NCI-H524 treated with DMSO at 0.1 percent for 48 hours (cell line): ENCODE measurements at places on chromosomes 6 and 20.

- DNase-seq = no peak
These were observed 12.6 kb downstream of the GFOD1 start for GRCh38 chr6:13474787-13475186.

- DNase-seq = no peak
These were observed 171.2 kb upstream of the BMP5 start for GRCh38 chr6:56046576-56046975.

GRCh38 chr6:144094731-144095133 is 641 bp downstream of the SF3B5 start:
- no peak for DNase-seq

DNA sequence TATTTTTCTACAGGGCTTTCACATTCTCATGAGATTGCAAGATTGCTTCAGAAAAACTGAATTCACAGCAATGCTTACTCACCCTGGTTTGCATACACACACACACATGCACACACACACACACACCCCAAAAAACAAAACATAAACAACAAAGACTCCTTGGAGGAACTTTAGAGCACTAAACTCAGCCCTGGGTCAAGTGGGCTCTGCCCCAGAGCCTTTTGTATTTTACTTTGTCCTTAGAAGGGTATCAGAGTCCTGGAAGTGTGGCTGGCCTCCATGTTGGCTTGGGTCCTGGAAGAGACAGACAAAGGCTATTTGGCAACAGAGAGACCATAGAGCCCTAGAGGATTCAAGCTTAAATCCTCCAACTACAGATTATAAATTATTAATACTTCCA is 8.0 kb upstream of the CST9 start:
- DNase-seq = no peak

DNA sequence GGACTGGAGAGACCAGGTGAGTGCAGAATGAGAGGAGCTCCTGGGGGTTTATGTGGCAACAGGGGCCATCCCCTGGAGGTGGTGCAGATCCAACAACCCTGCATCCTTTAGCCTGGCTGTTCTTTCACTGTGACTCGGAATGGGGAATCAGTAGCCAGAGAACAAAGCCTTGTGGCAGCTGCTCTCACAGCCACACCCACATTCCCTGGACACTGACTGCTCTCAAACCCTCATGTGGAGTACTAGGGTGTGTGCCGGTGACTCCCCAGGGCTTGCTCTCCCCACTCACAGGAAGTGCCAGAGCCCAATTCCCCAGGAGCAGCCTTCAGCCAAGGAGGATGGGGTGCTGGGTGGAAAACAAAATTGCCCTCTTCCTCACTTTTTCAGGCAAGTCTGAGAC is 30.2 kb upstream of the GGTLC1 start:
- no peak for DNase-seq

DNA sequence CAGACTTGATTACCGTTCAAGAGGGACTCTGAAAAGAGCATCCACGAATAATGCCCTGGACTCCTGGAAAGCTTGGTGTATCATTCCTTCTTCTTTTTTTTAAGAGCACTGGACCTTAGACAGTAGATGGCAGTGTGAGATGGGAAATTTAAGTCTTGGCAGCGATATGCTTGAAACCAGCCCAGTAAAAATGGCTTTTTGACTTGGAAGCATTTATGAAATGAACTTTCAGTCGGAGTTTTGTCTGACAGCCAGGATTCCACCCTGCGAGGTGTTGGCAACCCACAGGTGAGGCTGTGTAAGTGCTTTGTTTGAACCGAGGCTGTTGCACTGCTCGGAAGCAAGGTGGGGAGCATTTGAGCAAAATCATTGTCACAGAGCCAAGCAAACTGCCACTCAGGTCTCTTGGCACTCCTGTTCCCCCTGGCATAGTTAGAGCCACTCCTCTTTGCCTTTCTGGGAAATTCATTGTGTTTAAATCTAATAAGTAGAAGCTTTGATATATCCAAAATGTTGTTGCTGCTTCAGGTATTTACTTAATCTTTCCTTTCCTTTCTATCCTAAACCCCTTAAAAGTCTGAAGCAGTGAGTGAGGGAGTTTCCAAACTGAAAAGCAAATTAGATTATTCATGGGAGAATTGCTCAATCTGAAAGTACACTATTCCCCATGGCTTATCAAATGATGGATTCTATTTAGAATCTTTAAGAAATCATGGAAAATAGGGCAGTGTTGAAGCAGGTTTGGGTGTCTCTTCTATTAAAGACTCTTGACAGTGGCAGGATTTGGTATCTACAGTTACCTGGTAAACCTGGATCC is 272.8 kb upstream of the SLC35B3 start:
- peak; percentile 34 for DNase-seq

- peak; percentile 3 for DNase-seq
These were observed 3.9 kb upstream of the SIGLEC1 start for GRCh38 chr20:3716195-3716834.

DNA sequence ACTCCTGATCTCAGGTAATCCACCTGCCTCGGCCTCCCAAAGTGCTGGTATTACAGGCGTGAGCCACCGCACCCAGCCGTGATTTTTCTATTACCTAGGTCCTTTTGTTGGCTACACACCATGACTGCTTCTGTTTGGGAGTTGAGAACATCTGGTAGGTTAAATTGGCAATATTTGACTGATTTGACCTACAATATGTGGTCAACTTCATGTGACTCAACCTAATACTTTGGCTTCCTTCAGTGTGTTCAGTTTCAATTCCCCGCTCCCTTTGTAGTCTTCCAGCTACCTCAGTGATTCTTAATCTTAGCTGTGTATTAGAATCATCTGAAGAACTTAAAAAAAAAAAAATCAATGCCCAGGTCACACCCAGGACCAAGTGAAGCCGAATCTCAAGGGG is 47.4 kb downstream of the MYB start:
- no peak for DNase-seq

- peak; percentile 72 for DNase-seq
These were observed 36.8 kb downstream of the FOXQ1 start for GRCh38 chr6:1348675-1349074.

GRCh38 chr6:163651915-163652668 is 237.6 kb downstream of the QKI start:
- DNase-seq = no peak

DNA sequence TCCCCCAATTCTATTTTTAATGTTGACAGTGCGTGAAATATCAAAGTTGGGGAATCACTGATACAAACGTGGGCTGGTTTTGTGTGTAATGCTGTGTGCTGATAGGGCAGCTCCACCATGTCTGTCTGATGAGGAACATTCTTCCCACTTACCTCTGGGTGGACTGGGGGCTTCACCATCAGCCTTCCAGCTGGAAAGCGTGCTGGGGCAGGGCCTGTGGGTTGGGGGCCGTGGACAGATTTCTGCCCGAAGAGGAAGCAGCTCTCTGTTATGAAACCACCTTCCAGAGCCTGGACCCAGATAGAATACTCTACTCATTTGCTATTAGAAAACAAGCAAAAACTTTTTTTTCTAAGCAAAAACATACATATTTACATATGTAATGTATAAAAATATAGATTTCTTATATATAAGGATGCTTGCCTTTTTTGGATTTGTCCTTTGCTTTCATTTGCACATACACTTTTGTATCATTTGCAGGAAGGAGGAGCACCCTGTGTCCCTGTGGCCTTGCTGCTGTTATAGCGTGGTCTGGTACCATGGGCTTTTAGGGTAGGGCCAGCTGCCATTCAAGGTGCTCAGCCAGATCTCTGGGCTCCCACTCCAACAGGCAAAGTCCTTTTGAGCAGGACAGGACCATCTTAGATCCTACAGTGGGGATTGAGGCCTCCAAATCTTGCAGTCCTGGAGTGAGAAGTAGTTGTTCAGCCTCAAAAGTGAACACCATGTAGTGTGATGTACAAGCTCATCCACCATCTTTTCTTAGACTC is 48.1 kb downstream of the DUSP22 start:
- no peak for DNase-seq

DNA sequence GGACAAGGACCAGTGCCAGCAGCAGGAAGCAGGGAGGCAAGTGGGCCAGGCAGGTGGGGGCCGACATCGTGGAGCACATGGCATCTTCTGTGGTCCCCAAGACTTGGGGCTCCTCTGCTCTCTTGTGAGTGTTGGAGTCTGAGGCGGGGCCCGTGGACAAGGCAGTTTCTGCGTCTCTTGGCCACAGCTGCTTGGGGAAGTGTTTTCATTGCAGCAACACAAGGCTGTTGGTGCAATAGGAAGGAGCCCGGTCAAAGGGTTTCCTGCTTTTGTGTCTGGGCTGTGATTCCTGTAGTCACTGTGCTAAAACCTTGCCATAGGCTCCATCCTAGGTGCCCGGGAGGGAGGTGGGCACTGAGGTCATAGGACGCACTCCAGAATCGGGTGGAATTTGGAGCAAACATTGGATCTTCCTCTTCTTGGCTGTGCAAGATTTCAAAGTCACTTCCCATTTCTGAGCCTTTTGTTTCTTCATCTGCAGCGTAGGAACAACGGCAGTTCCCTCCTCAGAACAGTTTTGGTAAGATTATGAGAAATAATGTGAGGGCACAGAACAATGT is at the start of gene SIRPB2:
Gene SIRPB2 (minus strand): TSS at position 140 of the 560 bp plus-strand sequence. CDS start 61 bp downstream, at position 79.
- no peak for DNase-seq

DNA sequence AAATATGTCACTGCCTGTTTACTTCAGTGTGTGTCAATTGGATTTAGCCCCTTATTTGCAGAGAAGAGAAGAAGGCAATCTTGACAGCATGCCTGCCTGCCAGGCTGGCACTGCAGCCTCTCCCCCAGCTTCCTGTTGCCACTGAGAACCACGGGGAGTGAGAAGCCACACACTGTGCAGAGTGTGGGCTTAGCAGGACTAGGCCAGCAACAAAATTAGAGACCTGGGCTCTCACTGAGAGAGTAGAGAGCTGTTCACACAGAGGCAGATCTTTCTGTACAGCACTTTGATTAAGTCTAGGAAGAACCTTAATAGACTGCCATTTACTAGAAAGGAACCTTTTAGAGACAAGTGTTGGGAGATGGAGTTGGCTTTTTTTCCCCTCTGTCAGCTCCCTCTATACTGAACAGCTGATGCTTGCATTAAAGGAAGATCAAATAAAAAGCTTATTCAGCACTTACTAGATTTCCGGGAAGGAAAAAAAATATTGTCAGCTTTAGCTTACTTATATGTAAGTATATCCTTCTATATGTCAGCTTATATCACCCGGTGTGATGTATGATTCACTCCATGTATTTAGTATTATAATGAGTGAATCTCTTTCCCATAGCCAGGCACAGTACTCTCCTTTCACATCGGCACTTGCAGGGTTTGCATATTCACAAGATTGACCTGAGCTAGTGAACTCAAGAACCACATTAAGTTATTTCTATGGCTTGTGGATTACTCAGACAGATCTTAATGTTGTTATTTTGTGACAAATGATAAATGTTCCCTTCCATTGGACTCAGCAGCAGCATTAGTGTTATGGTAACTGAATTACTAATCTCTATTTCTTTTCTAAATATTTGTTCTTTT is 851.0 kb upstream of the EPHA7 start:
- no peak for DNase-seq

- no peak for DNase-seq
These were observed 113.4 kb downstream of the SCP2D1 start for GRCh38 chr20:18926965-18927364.

DNA sequence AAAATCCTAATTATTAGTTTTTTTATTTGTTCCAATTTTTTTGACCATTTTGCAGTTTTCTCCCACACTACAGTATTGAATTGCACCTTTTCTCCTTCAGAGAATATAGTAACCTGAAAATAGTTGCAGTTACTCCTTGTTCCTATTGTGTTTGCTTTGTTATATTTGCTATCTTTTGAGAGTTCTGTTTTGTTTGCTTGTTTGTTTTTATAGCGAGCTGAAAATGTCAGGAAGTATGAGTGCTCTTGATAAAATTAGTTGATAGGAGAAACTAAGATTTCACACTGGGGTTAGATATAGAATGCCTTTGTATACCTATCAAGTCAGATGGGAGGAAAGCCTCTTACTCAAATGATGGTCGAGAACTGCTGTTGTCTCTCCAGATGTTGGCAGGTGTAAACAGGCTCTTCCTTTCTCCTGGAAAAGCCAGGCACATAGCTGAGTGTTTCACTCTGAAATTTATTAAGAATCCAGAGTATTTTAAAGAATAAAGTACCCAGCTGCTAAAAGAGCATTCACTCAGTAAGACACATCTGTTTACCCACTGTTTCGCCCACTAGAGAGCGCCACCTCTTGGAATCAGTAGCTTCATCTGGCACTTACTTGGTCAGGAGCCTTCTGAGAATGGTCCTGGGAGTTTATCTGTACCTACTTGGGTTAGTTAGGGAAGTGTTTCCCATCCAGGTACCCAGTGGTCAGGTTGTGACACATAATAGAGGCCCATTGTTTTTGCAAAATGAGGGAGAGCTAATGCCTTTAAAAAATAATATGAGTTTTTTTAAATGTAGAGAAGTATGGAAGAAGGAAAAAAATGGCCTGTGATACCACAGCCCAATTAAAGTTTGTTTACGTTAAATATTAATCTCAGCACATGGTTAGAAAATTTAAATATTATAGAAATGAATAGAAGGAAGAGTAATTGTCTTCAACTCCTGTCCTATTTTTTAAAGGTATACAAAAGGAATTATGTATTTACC is 11.2 kb downstream of the NT5DC1 start:
- DNase-seq = no peak

GRCh38 chr6:150651808-150652470 is 52.3 kb downstream of the PLEKHG1 start:
- no peak for DNase-seq

DNA sequence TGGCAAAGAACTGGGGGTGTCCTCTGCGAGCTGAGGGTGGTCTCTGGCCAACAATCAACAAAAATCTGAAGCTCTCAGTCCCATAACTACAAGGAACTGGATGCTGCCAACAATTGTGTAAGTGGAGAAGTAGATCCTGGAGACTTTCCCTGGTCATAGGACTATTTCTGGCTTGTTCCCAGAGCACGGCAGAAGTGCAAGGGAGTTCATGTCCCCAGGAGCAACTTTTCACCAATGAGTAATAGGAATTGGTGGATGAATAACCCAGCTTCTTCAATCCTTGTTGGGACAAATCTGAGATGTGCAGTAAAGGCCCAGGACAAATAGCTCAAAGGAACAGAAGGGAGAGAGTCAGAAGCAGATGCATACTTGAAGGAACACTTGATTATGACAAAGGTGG is 95.5 kb downstream of the QRSL1 start:
- DNase-seq = no peak

GRCh38 chr20:7171911-7172310 is 404.4 kb downstream of the BMP2 start:
- DNase-seq = no peak

- DNase-seq = no peak
These were observed 143.2 kb upstream of the RUNX2 start for GRCh38 chr6:45184937-45185336.
